ENCODE measurements at places on chromosomes 2 and 18. TPM values are rescaled to one million over a fixed set of nuclear protein-coding genes. Genes with fewer than 3 reads are reported as not detected.
A peak's percentile ranks its signal among the peaks of the same experiment; 100 is the strongest.

DSG2 gene
- total RNA-seq, result 112 TPM

DUSP19 gene
- 1.7 TPM for total RNA-seq

SLC23A3 gene
- total RNA-seq, result 0.65 TPM

NETO1 gene
- total RNA-seq, result 6.5 TPM

DNA sequence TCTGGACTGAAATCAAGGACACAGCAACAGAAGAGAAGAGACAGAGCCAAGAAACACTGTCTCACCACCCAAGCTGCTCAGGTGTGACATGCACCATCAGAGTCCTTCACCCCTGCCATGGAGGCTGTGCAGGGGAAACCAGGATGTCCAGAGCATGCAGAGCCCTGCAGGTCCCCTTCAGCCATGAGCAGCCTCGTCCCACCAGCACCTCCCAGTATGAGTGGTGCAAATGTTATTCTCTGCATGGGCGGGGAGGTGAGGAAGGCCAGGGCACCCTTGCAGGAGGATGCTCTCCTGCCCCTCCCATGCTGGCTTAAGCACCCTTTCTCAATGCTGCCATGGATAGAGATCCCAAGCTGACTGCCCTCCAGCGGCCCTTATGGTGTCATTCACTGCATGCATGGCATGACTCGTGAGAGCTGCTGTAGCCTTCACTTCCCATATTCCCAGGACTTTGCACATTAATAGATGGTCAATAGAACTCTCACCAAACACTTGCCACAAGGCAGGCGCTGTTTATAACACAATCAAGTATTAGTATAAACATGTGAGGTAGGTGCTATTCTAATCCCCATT, 171.0 kb downstream of the ANAPC1 start:
- DNase-seq, result no peak

DNA sequence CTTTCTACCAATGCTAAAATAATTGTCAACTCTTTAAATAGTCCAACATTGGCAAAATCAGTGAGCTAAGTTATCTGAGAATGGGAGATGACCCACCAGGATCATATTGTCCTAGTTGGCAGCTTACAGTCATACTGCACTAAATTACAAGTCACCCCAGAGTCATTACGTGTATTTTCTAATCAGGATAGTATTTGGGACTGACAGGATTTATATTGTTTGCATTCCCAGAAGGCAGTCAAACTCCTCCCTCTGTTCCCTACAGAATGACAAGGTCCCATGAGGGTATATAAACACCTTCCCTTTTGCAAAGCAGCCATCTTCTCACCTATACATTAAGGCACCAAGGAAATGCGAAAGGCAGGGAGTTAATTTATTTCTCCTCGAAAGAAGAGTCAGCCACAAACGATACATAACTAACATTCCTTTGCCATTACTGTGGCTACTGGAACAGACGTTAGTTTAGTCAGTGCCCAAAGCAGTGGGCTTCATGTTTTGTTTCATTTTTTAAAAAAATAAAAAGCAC, 125.3 kb downstream of the ANTXR1 start:
- DNase-seq, result peak; percentile 35

DNA sequence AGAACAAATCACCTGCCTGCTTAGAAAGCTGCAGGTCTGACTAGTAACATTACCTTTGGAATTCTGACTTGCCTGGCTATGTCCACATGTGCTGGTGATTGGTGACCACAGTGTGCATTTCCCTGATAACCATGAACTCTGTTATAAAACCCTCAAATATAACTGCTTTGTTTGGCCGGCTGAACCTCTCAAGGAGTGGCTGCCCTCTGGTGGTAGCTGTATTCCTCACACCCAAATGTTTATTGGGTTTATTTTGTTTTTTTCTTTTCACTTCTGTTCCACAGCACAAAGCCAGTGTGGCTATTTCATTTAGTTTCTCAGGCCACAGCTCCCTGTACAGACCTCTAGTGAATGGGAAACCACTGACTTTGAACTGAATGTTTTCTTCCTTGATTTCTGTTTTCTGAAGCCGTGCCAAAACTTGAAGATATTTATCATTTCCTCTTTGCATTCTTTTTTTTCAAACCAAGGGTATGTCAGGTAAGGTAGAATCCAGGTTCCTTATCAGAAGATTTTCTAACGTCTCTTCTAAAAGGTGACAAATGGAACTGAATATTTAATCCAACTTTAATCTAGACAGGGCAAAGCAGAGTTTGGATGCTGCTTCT, 549.0 kb upstream of the VRK2 start:
- peak; percentile 80 for DNase-seq

DNA sequence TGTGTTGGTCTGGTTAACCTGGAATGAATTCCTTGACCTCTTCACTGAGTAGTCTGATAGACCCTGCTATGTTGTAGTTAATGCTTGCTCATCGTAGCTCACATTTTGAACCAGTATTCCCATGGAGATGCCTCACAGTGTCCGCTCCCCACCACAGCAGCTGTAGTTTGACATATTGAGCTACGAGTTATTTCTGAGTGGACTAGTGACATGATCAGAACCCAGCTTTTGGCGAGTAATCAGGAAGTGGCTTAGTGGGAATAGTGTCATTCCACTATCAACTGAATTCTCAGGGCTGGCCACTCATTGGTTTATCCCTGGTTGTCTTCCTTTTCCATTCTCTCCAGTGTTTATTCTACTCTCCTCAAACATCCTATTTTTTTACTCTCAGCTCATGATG, 102.7 kb downstream of the MYO1B start:
- no peak for DNase-seq

GRCh38 chr2:217954469-217954868, 48.3 kb downstream of the TNS1 start:
- DNase-seq, result no peak

GRCh38 chr2:83051538-83052170, 1407.4 kb downstream of the SUCLG1 start:
- no peak for DNase-seq

DNA sequence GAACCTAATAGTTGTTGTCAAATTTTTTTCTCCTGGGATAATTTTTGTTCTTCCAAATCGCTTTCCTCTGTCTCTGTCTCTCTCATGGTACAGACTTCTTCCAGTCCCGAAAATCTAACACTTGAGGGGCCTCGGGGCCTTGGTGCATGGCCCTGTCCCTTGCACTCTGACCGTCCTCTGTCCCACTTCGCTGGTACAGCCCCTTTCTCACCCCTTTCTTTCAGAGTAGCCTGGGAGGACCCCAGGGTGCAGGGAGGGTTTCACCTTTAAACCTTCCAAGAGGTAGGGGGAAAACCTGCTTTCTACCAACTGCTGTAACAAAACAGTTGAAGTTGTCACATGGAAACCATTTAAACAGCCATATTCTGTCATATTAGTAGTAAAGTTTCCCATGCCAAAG, 22.2 kb upstream of the FAHD2A start:
- DNase-seq, result peak; percentile 16

- no peak for DNase-seq
These were observed 1.0 kb upstream of the ESPNL start for GRCh38 chr2:238098901-238099713.

- DNase-seq, result no peak
These were observed 49.5 kb downstream of the IKZF2 start for GRCh38 chr2:213101692-213102460.

GRCh38 chr2:136217996-136218395, 100.0 kb upstream of the CXCR4 start:
- DNase-seq, result no peak

GRCh38 chr2:11862049-11862448, 115.6 kb downstream of the LPIN1 start:
- peak; percentile 3 for DNase-seq

DNA sequence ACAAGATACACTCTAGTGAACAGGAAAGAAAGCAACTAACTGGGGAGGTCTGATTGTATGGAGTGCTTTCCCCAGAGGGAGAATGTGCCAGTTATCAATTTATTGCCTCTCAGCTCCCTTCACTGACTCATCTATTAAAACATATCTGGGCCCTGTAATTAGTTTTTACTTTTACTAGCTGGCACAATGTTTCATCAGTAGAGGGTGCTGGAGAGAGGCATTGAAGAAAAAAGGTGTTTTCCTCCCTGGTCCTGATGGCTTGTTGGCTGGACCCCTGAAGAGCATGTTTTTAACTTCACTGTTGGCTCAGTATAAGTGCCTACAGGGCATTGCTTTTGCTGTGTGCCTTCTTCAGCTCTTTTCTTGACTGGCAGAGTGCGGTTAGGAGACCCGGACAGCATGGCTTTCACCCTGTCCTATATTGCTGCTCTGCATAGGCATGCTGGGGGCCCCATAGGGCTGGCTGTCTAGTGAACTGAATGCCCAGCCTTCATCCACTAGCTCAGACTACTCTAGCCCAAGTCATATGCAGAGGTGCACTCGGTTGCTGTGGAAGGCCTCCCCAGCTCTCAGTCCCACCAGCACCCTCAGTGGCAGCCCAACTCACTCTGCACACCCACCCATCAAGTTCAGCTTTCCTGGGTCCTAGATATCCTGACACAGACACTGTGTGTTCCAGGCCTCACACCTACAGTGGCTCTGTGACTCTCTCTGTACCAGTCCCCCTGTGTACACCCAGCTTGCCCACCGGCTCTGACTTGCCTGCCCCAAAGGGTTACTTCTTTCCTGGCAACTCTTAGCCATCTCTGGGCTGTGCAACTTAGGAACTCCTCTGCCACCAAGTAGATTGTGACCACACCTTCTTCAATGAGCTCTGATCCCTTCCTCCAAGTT, 62.3 kb upstream of the ACYP2 start:
- peak; percentile 57 for DNase-seq

GRCh38 chr2:56040189-56040588, 116.6 kb upstream of the EFEMP1 start:
- DNase-seq, result no peak

Data from endodermal cell (in vitro differentiated cells).